Naive thymus-derived CD4-positive, alpha-beta T cell (primary cell): ENCODE measurements at places on chromosomes 3 and 15. TPM values are rescaled to one million over a fixed set of nuclear protein-coding genes. Genes with fewer than 3 reads are reported as not detected.

PTPN23 gene
- total RNA-seq = 51.2 TPM

ALPK3 gene
- total RNA-seq = 0.20 TPM

ABI3BP gene
- total RNA-seq = not detected

SELENOT gene
- total RNA-seq = 59.8 TPM

CSPG5 gene
- not detected for total RNA-seq

WDR6 gene
- total RNA-seq = 204 TPM

SMAD6 gene
- 0.76 TPM for total RNA-seq

GOLGA6L7 gene
- total RNA-seq = not detected in 2 replicates

CCDC39 gene
- not detected for total RNA-seq

SIDT1 gene
- total RNA-seq = 65.7 TPM

SLC28A1 gene
- not detected for total RNA-seq

TARS3 gene
- 42.6 TPM for total RNA-seq

GRCh38 chr3:147919496-147919895 lies 510.3 kb downstream of the ZIC1 start:
- no peak overlapping the region for H3K4me3 ChIP-seq
- H3K4me1 ChIP-seq = no peaks in the 10 kb centered on the region
- no peak for DNase-seq

DNA sequence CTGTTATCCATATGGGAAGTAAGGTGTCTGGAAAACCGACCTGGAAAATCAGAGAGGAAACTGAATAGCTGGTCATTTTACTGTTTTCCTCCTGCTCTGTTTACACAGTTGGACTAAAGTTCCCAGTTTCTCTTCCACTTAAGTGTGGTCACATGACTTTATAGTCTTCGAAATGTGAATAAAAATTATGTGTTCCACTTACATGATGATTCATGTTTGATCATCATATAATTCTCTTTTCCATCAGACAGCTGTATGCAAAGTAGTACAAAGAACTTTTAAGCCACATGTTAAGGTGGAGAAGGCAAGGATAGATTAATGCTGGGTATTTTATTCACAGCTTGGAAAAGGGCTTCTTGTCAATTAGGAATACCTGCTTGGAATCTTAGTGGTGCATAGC lies 525.5 kb upstream of the BCHE start:
- H3K4me1 ChIP-seq = no peaks in the 10 kb centered on the region
- H3K4me3 ChIP-seq = no peak overlapping the region
- no peak for DNase-seq
- no peaks in the 10 kb centered on the region for H3K27me3 ChIP-seq
- H3K36me3 ChIP-seq = no peaks in the 10 kb centered on the region

DNA sequence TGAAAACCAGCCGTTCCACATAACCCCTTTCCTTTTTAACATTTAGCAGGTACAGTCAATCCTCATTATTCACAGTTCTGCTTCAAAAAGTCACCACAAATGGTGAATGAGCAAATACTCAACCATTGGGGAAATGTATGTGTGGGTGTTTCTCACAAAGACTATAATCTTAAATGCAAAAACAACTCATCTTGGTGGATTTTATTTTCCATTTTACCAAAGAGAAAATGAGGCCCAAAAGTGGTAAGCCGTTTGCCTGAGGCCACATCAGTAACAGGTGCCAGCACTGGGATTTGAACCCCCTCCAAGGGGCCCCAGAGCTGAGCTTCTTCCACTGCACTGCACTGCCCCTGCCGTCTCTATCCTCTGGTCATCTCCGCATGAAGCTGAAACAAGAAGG lies 208.8 kb downstream of the OSBPL10 start:
- H3K36me3 ChIP-seq = no peaks in the 10 kb centered on the region
- no peak overlapping the region for H3K27ac ChIP-seq

- no peaks in the 10 kb centered on the region for H3K36me3 ChIP-seq
- no peak overlapping the region for H3K27ac ChIP-seq
- H3K27me3 ChIP-seq = no peaks in the 10 kb centered on the region
- no peak overlapping the region for H3K4me3 ChIP-seq
These were observed 98.1 kb upstream of the STRIT1 start for GRCh38 chr3:155391551-155391958.

GRCh38 chr3:73378207-73378606 lies 246.5 kb downstream of the PDZRN3 start:
- no peak overlapping the region for H3K4me3 ChIP-seq
- no peak overlapping the region for H3K27ac ChIP-seq
- H3K27me3 ChIP-seq = no peaks in the 10 kb centered on the region

DNA sequence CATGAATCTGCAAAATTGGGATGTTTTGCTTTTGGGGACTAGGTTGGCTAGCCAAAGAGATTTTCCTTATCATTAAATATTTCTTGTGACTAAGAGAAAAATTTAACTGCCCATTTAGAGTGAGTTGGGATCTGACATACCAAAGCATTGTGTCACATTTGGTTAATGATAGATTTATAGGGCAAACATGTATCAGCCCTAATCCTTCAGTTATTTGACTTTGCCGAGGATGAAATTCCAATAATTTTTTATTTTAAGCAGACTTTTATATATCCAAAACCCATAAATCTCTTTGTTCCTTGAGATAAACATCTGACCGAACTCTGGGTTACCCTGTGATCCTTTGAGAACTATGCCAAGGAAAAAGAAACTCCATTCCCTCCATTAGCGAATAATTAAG lies 218.9 kb downstream of the CDIN1 start:
- H3K36me3 ChIP-seq = no peaks in the 10 kb centered on the region
- H3K27ac ChIP-seq = no peak overlapping the region
- no peak overlapping the region for H3K4me3 ChIP-seq
- H3K4me1 ChIP-seq = no peaks in the 10 kb centered on the region
- no peak for DNase-seq

DNA sequence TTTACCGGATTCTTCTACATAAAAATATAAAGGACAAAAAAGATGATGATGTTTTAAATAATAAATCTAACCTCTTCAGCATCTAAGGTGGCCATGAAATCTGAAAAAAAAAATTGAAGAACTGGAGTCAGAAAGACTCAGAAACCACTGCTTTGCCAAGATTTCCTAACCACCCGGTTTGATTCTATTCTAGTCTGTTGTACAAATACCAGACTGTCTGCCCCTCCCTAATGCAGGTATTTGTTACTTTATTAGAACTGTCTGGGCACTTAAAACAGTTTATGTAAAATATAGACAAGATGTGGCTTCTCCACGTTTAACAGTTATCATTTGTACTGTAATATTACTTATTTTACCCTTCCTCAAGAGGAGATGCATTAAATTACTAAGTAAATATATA lies 48.8 kb downstream of the UACA start:
- no peak overlapping the region for H3K27ac ChIP-seq
- H3K36me3 ChIP-seq = no peaks in the 10 kb centered on the region
- no peaks in the 10 kb centered on the region for H3K4me1 ChIP-seq
- DNase-seq = no peak
- no peaks in the 10 kb centered on the region for H3K27me3 ChIP-seq

DNA sequence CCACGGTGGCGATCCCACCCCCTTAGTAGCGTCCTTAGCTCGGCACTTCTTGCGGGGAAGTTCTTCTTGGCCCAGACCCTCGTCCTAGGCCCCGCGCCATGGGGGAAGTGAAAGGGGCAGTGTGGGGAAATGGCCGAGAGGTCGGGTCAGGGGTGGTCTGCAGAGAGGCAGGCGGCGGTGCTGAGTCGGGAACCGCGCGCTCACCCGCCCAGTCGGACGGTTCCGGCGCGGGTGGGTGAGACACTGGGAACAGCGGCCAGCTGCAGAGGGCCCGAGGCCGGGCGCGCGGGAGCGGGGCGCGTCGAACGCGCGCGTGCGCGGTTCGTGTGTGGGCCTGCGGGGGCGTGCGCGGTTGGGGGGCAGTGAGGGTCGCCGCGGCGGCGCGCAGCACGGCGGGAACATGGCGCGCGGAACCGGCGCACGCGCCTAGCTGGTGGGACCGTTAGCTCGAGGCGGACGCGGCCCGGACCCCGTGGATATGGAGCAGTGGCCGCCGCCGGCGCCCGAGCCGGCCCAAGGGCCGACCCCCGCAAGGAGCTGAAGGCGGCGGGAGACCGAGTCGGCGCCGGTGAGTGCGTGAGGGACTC lies 246.9 kb downstream of the GOLGA6L6 start:
- H3K4me1 ChIP-seq = no peaks in the 10 kb centered on the region
- no peak overlapping the region for H3K4me3 ChIP-seq
- no peaks in the 10 kb centered on the region for H3K27me3 ChIP-seq
- DNase-seq = no peak
- no peaks in the 10 kb centered on the region for H3K36me3 ChIP-seq

GRCh38 chr15:76118767-76119166 lies 59.0 kb downstream of the TMEM266 start:
- no peaks in the 10 kb centered on the region for H3K36me3 ChIP-seq
- no peak overlapping the region for H3K4me3 ChIP-seq
- no peaks in the 10 kb centered on the region for H3K4me1 ChIP-seq
- H3K27me3 ChIP-seq = no peaks in the 10 kb centered on the region
- no peak overlapping the region for H3K27ac ChIP-seq

GRCh38 chr3:80307844-80308243 lies 540.0 kb upstream of the ROBO1 start:
- no peaks in the 10 kb centered on the region for H3K27me3 ChIP-seq
- H3K4me1 ChIP-seq = no peaks in the 10 kb centered on the region
- no peaks in the 10 kb centered on the region for H3K36me3 ChIP-seq
- DNase-seq = no peak

GRCh38 chr15:62886431-62887071 lies 156.0 kb upstream of the TPM1 start:
- no peak overlapping the region for H3K27ac ChIP-seq
- DNase-seq = no peak
- no peaks in the 10 kb centered on the region for H3K36me3 ChIP-seq
- H3K4me3 ChIP-seq = no peak overlapping the region

GRCh38 chr3:127218454-127218922 lies 25.6 kb downstream of the PRR23E start:
- H3K27ac ChIP-seq = no peak overlapping the region
- no peaks in the 10 kb centered on the region for H3K4me1 ChIP-seq

GRCh38 chr3:102240720-102241119 lies 194.1 kb upstream of the ZPLD1 start:
- H3K27me3 ChIP-seq = no peaks in the 10 kb centered on the region
- H3K4me3 ChIP-seq = no peak overlapping the region
- no peaks in the 10 kb centered on the region for H3K36me3 ChIP-seq

GRCh38 chr3:59265566-59265965 lies 215.7 kb upstream of the CFAP20DC start:
- no peak overlapping the region for H3K27ac ChIP-seq
- no peaks in the 10 kb centered on the region for H3K36me3 ChIP-seq
- no peak overlapping the region for H3K4me3 ChIP-seq
- H3K4me1 ChIP-seq = no peaks in the 10 kb centered on the region
- no peaks in the 10 kb centered on the region for H3K27me3 ChIP-seq

GRCh38 chr3:5162102-5162501 lies 25.4 kb upstream of the EDEM1 start:
- DNase-seq = no peak
- no peaks in the 10 kb centered on the region for H3K27me3 ChIP-seq
- H3K27ac ChIP-seq = no peak overlapping the region
- peaks cover 24% of the 10 kb centered on the region for H3K4me1 ChIP-seq

DNA sequence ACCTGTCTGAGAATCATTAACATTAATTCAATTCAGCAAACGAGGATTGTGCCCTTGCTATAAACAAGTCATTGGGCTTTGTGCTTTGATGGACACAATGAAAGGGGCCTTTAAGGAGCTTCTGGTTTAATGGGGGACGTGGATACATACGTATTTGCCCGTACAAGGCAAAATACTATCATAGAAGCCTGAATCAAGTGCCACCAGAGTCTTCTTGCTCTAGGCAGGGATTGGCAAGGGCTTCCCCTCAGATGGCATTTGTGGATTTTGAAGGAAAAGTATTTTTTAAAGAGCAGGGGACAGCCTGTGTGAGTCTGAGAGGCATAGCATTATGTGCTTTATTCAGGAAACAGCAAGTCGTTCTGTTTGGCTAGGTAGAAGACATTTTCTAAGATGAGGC lies 83.7 kb upstream of the NEDD4 start:
- no peaks in the 10 kb centered on the region for H3K4me1 ChIP-seq
- no peaks in the 10 kb centered on the region for H3K27me3 ChIP-seq
- no peak for DNase-seq

DNA sequence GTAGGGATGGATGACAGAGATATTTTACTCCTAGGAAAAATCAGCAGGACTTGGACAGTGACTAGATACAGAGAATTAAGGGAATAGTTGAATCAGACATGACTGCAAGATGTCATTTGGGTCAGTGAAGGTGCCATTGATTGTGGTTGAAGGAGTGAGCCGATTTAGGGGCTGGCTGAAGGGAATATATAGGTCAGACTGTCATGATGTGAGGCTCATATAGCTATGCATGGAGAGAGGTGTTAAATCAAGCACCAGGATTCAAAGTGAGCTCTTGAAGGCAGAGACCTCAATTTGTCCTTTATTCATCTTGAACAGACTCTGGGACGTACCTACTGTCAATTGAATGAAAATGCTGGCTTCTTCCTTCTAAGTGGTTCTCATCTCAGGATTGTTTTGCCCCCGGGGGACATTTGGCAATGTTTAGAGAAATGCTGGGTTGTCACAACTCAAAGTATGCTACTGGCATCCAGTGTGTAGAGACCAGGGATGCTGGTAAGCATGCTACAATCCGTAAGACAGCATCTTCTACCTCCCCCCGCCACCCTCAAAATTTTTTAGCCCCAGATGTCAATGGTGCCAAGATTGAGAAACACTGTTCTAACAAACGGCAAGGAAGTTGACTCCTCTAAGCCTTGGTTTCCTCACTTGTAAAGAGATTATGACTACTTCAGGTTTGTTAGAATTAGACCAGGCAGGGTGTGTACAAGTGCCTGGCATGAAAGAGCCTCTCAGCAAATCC lies 7.8 kb downstream of the ATP2C1 start:
- H3K4me1 ChIP-seq = peaks cover 12% of the 10 kb centered on the region
- no peak overlapping the region for H3K27ac ChIP-seq
- DNase-seq = no peak
- no peaks in the 10 kb centered on the region for H3K27me3 ChIP-seq

GRCh38 chr3:191260431-191261303 lies 61.6 kb downstream of the OSTN start:
- H3K4me3 ChIP-seq = no peak overlapping the region
- no peaks in the 10 kb centered on the region for H3K27me3 ChIP-seq
- no peaks in the 10 kb centered on the region for H3K4me1 ChIP-seq
- no peaks in the 10 kb centered on the region for H3K36me3 ChIP-seq
- no peak overlapping the region for H3K27ac ChIP-seq

DNA sequence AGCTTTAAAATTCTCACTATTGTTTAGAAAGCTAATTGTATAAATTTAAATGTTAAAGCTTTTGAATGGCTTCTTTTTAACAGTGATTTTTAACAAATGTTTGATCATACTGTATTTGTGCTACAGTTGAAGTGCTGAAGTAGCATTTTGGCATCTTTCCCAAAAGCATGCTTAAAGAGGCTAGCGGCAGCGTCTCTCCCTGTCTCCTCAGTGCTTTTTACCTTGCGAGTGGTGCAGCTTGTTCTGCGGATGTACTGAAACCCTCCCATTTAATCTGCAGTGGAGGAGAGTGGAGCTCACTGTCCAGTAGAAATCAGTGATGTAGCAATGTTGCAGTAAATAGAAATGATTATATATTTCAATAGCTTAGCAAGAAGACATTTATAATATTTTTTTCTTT lies 43.7 kb downstream of the LRRC49 start:
- H3K4me3 ChIP-seq = no peak overlapping the region
- H3K4me1 ChIP-seq = no peaks in the 10 kb centered on the region
- no peaks in the 10 kb centered on the region for H3K27me3 ChIP-seq

GRCh38 chr3:44890258-44890657 lies 15.8 kb downstream of the TGM4 start:
- no peak for DNase-seq
- no peak overlapping the region for H3K27ac ChIP-seq

GRCh38 chr3:143478115-143478693 lies 358.6 kb downstream of the CHST2 start:
- H3K4me3 ChIP-seq = no peak overlapping the region
- no peak for DNase-seq
